ENCODE measurements at places on chromosomes 3 and 15. TPM values are rescaled to one million over a fixed set of nuclear protein-coding genes. Genes with fewer than 3 reads are reported as not detected.

The TRIM71 gene
- total RNA-seq, result not detected

- peaks cover 4% of the 10 kb centered on the region for H3K4me1 ChIP-seq
- DNase-seq, result no peak
- no peak overlapping the region for H3K27ac ChIP-seq
- H3K36me3 ChIP-seq, result peaks cover 2% of the 10 kb centered on the region
- no peak overlapping the region for H3K4me3 ChIP-seq
Observed at GRCh38 chr3:88041005-88041404, 17.8 kb downstream of the CGGBP1 start.

The SUCNR1 gene
- total RNA-seq, result not detected

The MUC4 gene
- total RNA-seq, result not detected

DNA sequence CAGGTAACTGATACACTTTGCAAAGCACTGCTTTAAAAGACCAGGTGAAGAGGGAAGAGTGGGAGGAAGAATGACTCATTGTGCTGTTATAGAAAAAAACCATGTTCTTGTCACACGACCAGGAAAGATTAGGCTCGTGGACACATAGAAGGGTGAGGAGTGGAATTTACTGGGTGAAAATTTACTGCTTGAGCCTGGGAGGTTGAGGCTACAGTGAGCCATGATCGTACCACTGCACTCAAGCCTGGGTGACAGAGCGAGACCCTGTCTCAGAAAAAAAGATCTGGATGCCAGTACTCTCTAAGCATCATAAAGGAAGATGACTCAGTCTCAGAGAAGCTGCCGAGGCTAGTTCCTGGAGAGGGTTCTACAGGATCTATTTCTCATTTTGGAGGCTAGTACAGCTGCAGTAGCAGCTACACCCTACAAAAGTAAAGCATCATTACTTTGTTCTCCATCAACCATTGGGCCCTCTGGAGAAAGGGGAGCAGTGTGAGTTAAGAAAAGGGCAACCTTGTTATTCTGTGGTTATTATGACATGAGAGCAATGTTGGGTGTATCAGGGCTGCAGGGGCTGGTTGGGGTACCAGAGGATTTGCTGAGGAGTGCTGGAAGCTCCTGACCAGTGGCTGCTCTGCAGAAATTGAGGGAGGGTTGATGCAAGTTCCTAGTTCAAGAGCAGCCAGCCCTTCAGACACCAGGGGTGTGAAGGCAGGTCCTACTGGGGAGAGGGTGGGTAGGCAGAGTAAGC is 75.4 kb downstream of the CMTM8 start:
- peak overlapping the region; percentile 96 for H3K27ac ChIP-seq
- H3K4me1 ChIP-seq, result peaks cover 29% of the 10 kb centered on the region
- H3K36me3 ChIP-seq, result no peaks in the 10 kb centered on the region
- peak overlapping the region; percentile 88 for H3K4me3 ChIP-seq
- no peak for DNase-seq

- H3K4me1 ChIP-seq, result no peaks in the 10 kb centered on the region
- no peaks in the 10 kb centered on the region for H3K36me3 ChIP-seq
- H3K27me3 ChIP-seq, result no peaks in the 10 kb centered on the region
- no peak for DNase-seq
- no peak overlapping the region for H3K4me3 ChIP-seq
Observed at GRCh38 chr3:86961297-86961696, 29.7 kb downstream of the VGLL3 start.

- H3K27ac ChIP-seq, result no peak overlapping the region
- H3K27me3 ChIP-seq, result peaks cover 17% of the 10 kb centered on the region
- H3K36me3 ChIP-seq, result no peaks in the 10 kb centered on the region
- no peak for DNase-seq
- no peak overlapping the region for H3K4me3 ChIP-seq
Observed at GRCh38 chr15:33654860-33655259, 313.4 kb upstream of the CHRM5 start.

DNA sequence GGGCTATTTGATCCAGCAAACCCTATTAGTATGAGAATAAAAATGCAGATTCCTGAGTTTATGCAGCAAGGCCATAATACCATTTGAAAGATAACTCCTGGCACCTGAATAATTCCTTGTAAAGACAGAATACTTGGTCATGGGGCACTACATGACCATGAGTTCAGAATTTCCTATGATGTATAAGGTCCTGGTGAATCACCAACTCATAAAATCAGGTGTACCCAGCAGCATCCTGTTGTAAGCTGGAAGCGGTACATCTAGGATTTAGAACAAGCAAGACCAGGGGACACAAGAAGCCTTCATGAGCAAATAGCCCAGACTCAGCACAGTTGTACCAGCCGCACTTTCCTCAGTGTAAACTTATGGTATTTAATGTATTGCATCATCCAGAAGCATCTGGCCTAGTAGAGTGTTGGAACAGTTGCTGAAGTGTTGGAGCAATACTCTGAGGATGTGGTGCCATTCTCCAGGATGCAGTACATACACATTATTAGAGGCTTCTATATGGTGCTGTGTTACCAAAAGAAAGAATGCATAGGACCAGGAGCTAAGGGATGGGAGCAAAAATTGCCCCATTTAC is 233.4 kb downstream of the SQOR start:
- DNase-seq, result no peak
- no peaks in the 10 kb centered on the region for H3K4me1 ChIP-seq
- H3K36me3 ChIP-seq, result no peaks in the 10 kb centered on the region
- no peak overlapping the region for H3K27ac ChIP-seq
- H3K4me3 ChIP-seq, result no peak overlapping the region

GRCh38 chr3:177512945-177513814 is 315.9 kb upstream of the TBL1XR1 start:
- H3K36me3 ChIP-seq, result no peaks in the 10 kb centered on the region
- H3K4me3 ChIP-seq, result no peak overlapping the region
- H3K27ac ChIP-seq, result no peak overlapping the region
- H3K27me3 ChIP-seq, result no peaks in the 10 kb centered on the region
- no peak for DNase-seq

The IQCF5 gene
- total RNA-seq, result not detected

GRCh38 chr15:91927585-91927984 is 74.1 kb downstream of the SLCO3A1 start:
- no peak for DNase-seq
- H3K27ac ChIP-seq, result no peak overlapping the region
- H3K4me1 ChIP-seq, result peaks cover 56% of the 10 kb centered on the region
- no peaks in the 10 kb centered on the region for H3K36me3 ChIP-seq
- H3K4me3 ChIP-seq, result no peak overlapping the region

GRCh38 chr15:49242820-49243219 is 72.8 kb downstream of the GALK2 start:
- no peak overlapping the region for H3K27ac ChIP-seq
- peaks cover 2% of the 10 kb centered on the region for H3K4me1 ChIP-seq
- peaks cover 9% of the 10 kb centered on the region for H3K36me3 ChIP-seq
- DNase-seq, result no peak

GRCh38 chr3:124361566-124361965 is 368.7 kb upstream of the UMPS start:
- DNase-seq, result no peak
- no peaks in the 10 kb centered on the region for H3K4me1 ChIP-seq
- peaks cover 36% of the 10 kb centered on the region for H3K27me3 ChIP-seq
- no peak overlapping the region for H3K27ac ChIP-seq
- H3K36me3 ChIP-seq, result no peaks in the 10 kb centered on the region

GRCh38 chr3:42719002-42719401 is 16.4 kb upstream of the HHATL start:
- no peak overlapping the region for H3K4me3 ChIP-seq
- H3K27me3 ChIP-seq, result peaks cover 16% of the 10 kb centered on the region
- H3K36me3 ChIP-seq, result no peaks in the 10 kb centered on the region
- no peak for DNase-seq
- peaks cover 2% of the 10 kb centered on the region for H3K4me1 ChIP-seq

GRCh38 chr15:76614725-76615124 is 278.2 kb downstream of the ISL2 start:
- no peaks in the 10 kb centered on the region for H3K27me3 ChIP-seq
- no peaks in the 10 kb centered on the region for H3K4me1 ChIP-seq
- peaks cover 6% of the 10 kb centered on the region for H3K36me3 ChIP-seq
- H3K4me3 ChIP-seq, result no peak overlapping the region
- DNase-seq, result no peak
- no peak overlapping the region for H3K27ac ChIP-seq

DNA sequence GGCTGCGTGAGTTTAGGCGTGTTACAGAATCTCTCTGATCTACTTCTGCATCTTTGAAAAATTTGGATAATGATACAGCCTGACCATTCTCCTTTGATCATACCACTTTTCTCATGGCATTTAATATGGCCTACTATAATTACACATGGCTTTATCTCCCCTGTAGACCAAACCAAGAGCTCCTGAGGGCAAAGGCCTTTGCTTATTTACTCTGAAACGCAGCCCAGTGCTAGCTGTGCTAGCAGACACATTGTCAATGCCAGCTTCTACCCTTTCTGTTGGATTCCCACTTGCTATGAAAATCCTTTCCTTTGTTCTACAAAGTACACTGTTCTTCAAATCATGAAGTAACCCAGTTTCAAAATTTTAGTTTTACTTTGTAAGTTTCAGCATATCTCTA is 16.5 kb upstream of the VGLL4 start:
- no peaks in the 10 kb centered on the region for H3K27me3 ChIP-seq
- peaks cover 11% of the 10 kb centered on the region for H3K4me1 ChIP-seq
- no peak overlapping the region for H3K4me3 ChIP-seq
- H3K27ac ChIP-seq, result no peak overlapping the region

- no peak overlapping the region for H3K4me3 ChIP-seq
- no peaks in the 10 kb centered on the region for H3K27me3 ChIP-seq
- no peaks in the 10 kb centered on the region for H3K4me1 ChIP-seq
- H3K27ac ChIP-seq, result no peak overlapping the region
Observed at GRCh38 chr3:169090559-169090958, 573.0 kb downstream of the MECOM start.

- peaks cover 3% of the 10 kb centered on the region for H3K4me1 ChIP-seq
- no peak overlapping the region for H3K27ac ChIP-seq
- no peak for DNase-seq
- no peaks in the 10 kb centered on the region for H3K36me3 ChIP-seq
Observed at GRCh38 chr15:101490408-101490891, 943 bp upstream of the PCSK6 start.

- no peak for DNase-seq
- H3K27ac ChIP-seq, result peak overlapping the region; percentile 100
- no peaks in the 10 kb centered on the region for H3K27me3 ChIP-seq
- H3K4me3 ChIP-seq, result peak overlapping the region; percentile 36
Observed at GRCh38 chr15:88651136-88651732, 12.4 kb downstream of the ISG20 start.
